Smooth muscle cell of bladder (primary cell): ENCODE measurements at places on chromosomes 3 and 15. TPM values are rescaled to one million over a fixed set of nuclear protein-coding genes. Genes with fewer than 3 reads are reported as not detected.

SEMA3G gene
- under 0.01 TPM in 2 replicates for total RNA-seq

TSPAN3 gene
- 207 and 276 TPM in 2 replicates for total RNA-seq

SEMA6D gene
- total RNA-seq: 13.4 and 22.9 TPM in 2 replicates

EPHB1 gene
- 0.28 and 0.74 TPM in 2 replicates for total RNA-seq

ALPK3 gene
- under 0.01 and 0.37 TPM in 2 replicates for total RNA-seq

SMARCC1 gene
- 19.1 and 27.7 TPM in 2 replicates for total RNA-seq

TM4SF4 gene
- total RNA-seq: not detected in 2 replicates

DOCK3 gene
- total RNA-seq: 0.09 and 0.14 TPM in 2 replicates

OR5K2 gene
- not detected in 2 replicates for total RNA-seq

RCCD1 gene
- 7.3 and 11.0 TPM in 2 replicates for total RNA-seq

ZNF502 gene
- 3.4 and 3.7 TPM in 2 replicates for total RNA-seq

KIAA1143 gene
- total RNA-seq: 15.8 and 16.6 TPM in 2 replicates

TMEM62 gene
- 9.2 and 11.7 TPM in 2 replicates for total RNA-seq

RASGRF1 gene
- under 0.01 TPM in 1 of 2 replicates, not detected in the other for total RNA-seq

MGLL gene
- total RNA-seq: 10.1 and 10.9 TPM in 2 replicates

RAD51 gene
- total RNA-seq: 1.4 and 1.6 TPM in 2 replicates

SLC9C1 gene
- 0.14 and 0.18 TPM in 2 replicates for total RNA-seq

TTC21A gene
- total RNA-seq: 1.8 and 3.6 TPM in 2 replicates

QRICH1 gene
- total RNA-seq: 56.7 and 61.9 TPM in 2 replicates

DUOXA2 gene
- not detected in 2 replicates for total RNA-seq

MRAS gene
- total RNA-seq: 37.0 and 67.5 TPM in 2 replicates

C3orf49 gene
- not detected in 2 replicates for total RNA-seq

USP19 gene
- 40.0 and 45.9 TPM in 2 replicates for total RNA-seq

CTNNB1 gene
- total RNA-seq: 821 and 862 TPM in 2 replicates

TAGLN3 gene
- 0.71 and 0.74 TPM in 2 replicates for total RNA-seq

SLC4A7 gene
- 121 and 183 TPM in 2 replicates for total RNA-seq

CHDH gene
- total RNA-seq: under 0.01 TPM in 2 replicates

CIB2 gene
- 2.0 and 2.4 TPM in 2 replicates for total RNA-seq

NR2E3 gene
- 0.14 and 0.18 TPM in 2 replicates for total RNA-seq

CSTA gene
- 3.8 and 8.0 TPM in 2 replicates for total RNA-seq

ESYT3 gene
- total RNA-seq: 0.28 and 0.83 TPM in 2 replicates

CLEC3B gene
- total RNA-seq: 1.2 and 2.0 TPM in 2 replicates

UQCC5 gene
- 5.4 and 11.8 TPM in 2 replicates for total RNA-seq

LEKR1 gene
- total RNA-seq: 0.37 and 0.43 TPM in 2 replicates

MESP2 gene
- 0.37 and 0.57 TPM in 2 replicates for total RNA-seq

GP9 gene
- total RNA-seq: not detected in 2 replicates

C3orf70 gene
- 0.09 and 0.14 TPM in 2 replicates for total RNA-seq

DISP2 gene
- total RNA-seq: under 0.01 and 0.09 TPM in 2 replicates

TNNC1 gene
- 1.00 and 1.8 TPM in 2 replicates for total RNA-seq

CXCR6 gene
- total RNA-seq: 0.09 and 0.28 TPM in 2 replicates

PDZRN3 gene
- 72.0 and 77.3 TPM in 2 replicates for total RNA-seq

SPSB4 gene
- total RNA-seq: not detected in 2 replicates

EIF4E3 gene
- 0.71 and 1.1 TPM in 2 replicates for total RNA-seq

KBTBD13 gene
- not detected in 2 replicates for total RNA-seq

EFCC1 gene
- 4.8 TPM in 1 of 2 replicates, not detected in the other for total RNA-seq

KLHL40 gene
- total RNA-seq: not detected in 2 replicates

C3orf80 gene
- 3.0 and 8.0 TPM in 2 replicates for total RNA-seq
